ENCODE measurements at places on chromosomes 1 and 21. TPM values are rescaled to one million over a fixed set of nuclear protein-coding genes. Genes with fewer than 3 reads are reported as not detected.

The IQCC gene
- total RNA-seq = 3.1 TPM

DNA sequence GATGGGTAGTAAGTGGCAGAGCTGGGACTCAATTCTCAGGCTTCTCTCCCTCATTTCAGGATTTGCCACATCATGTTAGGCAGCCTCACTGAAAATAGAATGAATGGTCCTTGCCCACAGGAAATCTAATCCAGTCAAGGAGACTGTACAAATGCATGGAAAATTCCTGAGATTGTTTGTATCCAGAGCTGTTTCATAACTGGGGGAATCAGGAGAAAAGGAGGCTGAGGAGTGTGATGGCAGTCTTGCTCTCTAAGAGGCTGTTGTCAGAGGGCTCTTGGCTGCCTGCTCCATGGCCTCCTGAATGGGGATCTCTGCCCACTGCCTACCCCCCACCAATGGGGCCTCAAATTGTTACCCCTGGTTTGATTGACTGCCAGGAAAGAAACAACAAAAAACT, 141.9 kb upstream of the TNR start:
- no peak for DNase-seq

DNA sequence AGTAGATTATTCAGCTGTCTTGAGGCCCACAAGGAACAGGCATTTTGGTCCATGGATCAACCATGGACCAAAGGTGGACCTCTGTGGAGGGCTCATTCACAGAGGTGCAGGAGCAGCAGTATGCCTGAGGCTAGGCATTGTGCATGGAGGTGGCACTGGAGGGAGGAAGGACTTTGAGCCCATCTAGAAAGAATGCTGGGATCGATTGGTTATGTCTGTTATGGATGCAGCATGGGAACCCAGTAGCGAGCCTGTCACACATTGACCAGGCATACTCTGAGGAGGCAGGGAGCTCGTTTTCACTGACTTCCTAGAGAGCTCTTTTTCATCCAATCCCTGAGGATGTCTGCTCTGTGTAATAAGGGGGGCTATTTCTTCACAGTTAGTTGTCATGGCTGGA, 75.5 kb downstream of the KCNN3 start:
- DNase-seq = no peak

DNA sequence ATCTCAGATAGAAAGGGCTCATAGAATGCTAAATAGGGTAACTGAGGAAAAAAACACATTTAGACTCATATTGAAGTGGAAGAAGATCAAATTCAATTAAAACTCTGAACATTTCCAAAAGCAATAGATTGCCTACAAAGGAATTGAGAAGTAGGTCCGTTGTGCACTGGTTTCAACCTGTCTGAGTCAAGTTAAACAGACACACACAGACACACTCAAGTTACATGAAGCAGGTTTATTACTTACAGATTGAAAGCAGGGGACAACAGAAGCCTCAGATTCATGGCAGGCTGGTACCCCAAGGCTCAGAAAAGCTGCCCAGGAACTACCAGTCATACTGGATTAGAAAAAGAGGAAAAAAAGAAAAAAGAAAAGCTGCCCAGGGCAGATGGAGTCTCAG, 20.7 kb upstream of the S100A2 start:
- no peak for DNase-seq

DNA sequence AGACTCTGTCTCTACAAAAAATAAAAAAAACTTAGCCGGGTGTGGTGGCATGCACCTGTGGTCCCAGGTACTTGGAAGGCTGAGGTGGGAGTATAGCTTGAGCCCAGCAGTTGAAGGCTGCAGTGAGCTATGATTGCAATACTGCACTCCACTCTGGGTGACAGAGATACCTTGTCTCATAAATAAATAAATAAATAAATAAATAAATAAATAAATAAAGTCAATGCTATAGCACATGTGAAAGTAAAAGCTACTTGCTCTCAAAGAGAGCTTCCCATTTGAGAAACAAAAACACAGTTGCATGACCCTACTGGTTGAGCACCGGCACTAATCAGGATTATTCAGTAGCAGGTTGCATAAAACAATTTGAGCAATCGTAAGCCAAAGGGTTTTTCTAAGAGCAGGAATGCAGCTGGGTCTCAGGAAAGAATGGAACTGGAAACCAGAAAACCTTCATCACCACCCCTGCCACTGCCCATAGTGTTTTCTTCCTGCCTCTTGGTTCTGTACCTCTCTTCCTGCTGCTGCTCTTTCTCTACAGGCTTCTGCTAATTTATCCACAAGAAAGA, 29.3 kb upstream of the DNAH14 start:
- no peak for DNase-seq

DNA sequence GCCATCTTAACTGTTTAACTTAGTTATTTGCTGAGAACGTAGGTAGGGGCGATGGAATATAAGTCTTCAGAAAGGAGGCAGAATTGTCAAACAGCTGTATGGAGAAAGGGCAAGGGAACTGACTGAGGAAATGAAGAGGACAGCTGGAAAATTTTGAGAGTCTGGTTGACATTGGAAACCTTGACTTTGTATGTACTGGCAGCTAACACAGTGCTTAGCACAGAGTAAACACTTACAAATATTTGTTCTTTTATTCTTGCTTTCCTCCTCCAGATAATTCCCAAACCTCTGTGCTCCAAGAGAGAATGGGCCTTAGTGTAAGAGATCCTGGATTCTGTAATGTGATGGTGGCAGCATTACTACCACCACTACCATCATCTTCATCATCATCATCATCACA, 91.3 kb downstream of the ZSCAN20 start:
- DNase-seq = no peak

GRCh38 chr21:34926803-34927467, 122.2 kb downstream of the RUNX1 start:
- no peak for DNase-seq

DNA sequence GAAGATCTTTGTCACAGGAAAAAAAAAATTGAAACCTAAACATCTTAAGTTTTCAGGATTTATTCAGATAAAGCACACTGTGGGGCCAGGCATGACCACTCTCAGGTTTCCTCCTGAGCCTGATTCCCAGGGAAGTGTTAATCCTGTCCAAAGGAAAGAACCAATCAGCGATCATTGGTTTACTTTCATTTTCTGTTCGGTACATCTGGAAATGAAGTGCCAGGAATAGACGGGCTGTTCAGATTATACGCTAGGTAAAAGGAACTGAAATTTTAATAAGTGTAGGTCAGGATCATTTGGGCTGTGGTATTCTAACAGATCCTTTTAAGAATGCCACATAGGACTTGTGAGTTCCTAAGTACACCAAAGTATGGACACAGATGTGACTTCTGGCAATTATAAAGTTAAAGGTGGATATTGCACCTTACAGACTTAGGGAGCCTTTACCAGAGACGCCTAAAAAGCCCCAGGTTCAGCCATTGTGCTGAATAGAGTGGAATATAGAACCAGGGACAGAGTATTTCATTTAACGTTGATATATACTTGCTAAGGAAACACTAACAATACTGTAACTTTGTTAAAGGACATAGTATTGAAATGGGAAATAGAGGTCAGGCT, 9.3 kb upstream of the CACYBP start:
- DNase-seq = peak; percentile 81

DNA sequence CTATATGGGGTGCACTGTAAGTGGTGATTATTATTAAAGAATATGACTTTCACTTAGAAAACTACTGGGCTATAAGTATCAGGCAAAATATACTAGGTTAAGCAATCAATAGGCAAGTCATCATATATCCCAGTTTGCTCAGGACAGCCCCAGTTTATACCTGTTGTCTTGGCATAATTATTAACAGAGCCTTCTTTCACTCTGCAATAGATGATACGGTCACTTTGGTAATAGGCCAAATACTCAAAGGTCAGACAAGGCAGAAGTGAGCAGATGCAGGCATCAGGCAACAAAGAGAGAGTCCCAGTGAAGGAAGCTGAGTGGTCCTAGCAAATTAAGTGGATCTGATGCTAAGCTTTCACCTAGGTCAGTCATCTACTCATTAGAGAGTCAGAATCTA, 599.9 kb downstream of the LMO4 start:
- no peak for DNase-seq

The SPATA45 gene
- 0.40 TPM for total RNA-seq

- DNase-seq = no peak
Observed at GRCh38 chr21:16419188-16419921, 689.6 kb downstream of the USP25 start.

GRCh38 chr1:4797016-4797410, 142.6 kb downstream of the AJAP1 start:
- DNase-seq = no peak

- DNase-seq = no peak
Observed at GRCh38 chr1:205678286-205679111, 1.8 kb downstream of the SLC45A3 start.

DNA sequence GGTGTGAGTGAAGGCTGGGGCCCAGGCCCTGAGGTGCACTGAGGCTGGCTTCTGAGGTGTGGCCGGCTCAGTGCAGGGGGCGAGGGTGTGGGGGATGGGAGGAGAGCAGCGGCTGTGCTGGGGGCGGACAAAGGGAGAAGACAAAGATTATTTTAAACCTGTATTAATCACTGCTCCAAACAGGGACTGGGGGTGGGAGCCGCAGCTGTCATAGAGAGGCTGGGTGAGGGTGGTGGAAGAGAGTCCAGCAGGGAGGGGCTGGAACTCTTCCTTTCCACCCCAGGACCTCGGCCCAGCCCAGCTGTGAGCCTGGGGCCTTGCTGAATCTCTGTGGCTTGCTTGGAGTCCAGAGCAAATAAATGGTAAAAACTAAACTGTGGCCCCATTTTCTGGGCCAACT, 106.9 kb downstream of the KCND3 start:
- no peak for DNase-seq

The SPATA17 gene
- 1.5 TPM for total RNA-seq

- DNase-seq = peak; percentile 26
Observed at GRCh38 chr1:230067419-230067870, 407 bp downstream of the GALNT2 start.

The BSDC1 gene
- 40.7 TPM for total RNA-seq

DNA sequence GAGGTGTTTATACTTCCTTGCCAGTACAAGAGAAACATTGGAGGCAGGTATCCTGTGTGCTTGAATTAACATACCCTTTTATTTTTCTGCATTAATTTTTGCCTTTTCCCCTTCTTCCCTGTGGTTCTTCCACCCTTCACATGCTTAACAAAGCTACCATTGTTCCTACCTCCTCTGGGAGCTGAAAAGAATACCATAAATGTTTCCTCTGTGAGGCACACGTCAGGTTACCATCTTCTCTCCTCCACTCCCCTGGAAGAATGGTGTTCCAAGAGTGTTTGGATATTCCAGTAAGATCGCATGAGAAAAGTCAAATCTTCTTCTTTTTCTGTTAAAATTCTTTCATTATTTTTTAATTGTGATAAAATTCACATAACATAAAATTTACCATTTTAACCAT, 74.6 kb upstream of the MARK1 start:
- DNase-seq = peak; percentile 61

- no peak for DNase-seq
Observed at GRCh38 chr1:20191266-20191825, 5.0 kb upstream of the PLA2G2C start.

DNA sequence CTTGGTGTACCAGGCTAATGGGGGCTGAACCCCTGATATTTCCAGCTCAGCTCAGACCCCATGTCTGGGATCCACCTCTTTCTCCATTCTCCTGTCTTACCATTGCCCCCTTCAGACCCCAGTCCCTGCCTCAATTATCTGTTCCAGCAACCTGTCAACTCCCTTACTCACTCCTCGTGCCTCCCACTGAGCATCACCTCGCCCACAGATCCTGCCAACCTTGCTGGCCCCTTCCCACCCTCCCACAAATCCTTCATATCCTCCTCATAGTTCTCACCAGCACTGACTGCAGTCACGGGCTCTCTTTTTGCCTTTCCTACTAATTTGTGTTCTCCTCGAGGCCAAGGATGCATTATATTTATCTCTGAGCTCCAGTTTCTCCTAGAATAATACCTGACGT, 62.9 kb downstream of the TMEM53 start:
- no peak for DNase-seq

DNA sequence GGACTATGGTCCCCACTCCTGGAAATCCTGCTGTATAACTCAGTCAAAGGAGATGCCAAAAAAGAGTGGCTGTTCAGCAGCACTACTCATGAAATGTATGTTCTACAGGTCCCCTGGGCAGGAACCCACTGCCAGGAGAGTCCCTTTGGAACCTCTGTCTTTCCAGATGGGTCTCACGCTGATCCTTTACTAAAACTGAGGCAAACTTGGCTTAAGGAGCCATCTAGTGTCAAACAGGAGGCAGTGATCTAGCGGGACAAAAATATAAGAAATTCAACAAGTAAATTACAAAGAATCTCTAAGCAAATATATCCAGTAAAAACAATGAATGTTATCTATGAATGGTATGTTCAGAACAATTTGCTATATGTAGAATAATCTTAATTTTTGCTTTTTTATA, 80.5 kb upstream of the PRMT6 start:
- peak; percentile 12 for DNase-seq

DNA sequence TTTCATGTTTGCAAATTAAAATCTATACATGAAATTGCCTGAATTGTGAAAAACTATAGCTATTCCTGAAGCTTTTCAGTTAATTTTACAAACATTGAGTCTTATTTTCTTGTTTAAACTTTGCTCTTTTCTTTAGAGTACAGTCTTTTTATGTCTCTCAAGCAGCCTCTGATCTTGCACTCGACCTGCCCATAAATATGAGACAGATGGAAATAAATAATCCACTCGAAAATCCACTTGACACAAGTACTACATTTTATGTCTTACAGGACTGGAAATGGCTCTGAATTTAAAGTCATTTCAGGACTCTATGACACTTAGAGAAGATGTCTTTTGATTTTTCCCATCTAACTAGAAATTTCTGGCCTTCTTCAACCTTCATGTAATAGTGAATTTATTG, 283.8 kb downstream of the USP25 start:
- no peak for DNase-seq

The OVAAL gene
- total RNA-seq = 25.8 TPM

The FCGR3A gene
- not detected for total RNA-seq

DNA sequence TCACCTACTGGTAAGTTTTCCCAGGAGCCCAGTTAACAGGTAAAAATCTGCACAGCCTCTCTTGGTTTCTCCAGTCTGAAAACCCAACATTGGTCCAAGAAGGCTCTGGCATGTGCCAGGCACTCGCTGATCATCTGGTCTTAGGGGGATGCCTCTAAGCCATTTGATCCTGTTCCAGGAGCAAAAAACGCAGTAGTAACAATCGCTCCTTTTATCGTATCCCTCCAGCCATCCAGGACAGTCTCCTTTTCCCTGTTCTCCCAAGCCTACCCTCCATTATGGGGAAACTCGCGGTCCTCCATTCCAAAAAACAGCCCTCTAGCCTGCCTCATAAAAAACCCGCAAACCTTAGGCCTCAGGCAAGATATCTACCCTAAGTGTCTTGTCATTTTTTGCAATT, 56.2 kb downstream of the ODF2L start:
- DNase-seq = peak; percentile 74

DNA sequence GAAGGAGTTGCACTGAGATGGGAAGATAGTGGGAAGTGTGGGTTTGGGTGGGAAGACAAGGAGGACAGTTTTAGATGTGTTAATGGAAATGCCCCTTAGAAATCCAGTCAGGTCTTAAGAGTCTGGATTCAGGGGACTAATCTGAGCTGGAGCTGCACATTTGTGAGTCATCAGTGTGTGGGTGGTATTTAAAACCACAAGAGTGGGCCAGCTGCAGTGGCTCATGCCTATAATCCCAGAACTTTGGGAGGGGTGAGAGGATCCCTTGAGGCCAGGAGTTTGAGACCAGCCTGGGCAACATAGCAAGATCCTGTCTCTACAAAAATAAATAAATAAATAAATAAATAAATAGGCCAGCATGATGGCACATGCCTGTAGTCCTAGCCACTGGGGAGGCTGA, 40.9 kb upstream of the SLC6A9 start:
- peak; percentile 7 for DNase-seq
